ENCODE measurements at places on chromosomes 6 and 20. TPM values are rescaled to one million over a fixed set of nuclear protein-coding genes. Genes with fewer than 3 reads are reported as not detected.
A peak's percentile ranks its signal among the peaks of the same experiment; 100 is the strongest.

Gene BNIP5
- total RNA-seq: not detected

Gene GHRH
- not detected for total RNA-seq

Gene PRSS35
- not detected for total RNA-seq

Gene THBS2
- total RNA-seq: 37.6 TPM

Gene CYB5R4
- total RNA-seq: 14.3 TPM

DNA sequence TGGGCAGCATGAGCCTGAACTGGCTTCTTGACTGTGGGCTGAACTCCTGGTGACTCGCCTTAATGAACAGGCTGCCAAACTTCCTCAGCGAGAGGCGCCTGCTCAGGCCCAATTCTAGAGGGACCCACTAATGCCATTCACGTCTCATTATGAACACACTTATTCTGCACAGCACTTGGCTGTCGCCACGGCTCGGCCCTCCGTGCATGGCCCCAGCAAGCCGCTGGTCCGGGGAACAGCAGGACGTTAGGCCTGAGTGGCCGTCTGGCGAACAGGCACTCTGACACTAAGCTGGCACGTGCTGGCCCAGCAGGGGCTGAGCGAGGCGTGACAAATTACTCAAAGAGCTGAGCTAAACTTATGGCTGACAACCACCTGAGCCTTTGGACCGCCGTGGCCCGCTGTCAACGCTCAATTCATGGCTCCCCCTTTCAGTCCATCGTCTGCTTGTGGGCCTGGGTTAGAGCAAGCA, 45.9 kb downstream of the INSM1 start:
- no peak for DNase-seq

DNA sequence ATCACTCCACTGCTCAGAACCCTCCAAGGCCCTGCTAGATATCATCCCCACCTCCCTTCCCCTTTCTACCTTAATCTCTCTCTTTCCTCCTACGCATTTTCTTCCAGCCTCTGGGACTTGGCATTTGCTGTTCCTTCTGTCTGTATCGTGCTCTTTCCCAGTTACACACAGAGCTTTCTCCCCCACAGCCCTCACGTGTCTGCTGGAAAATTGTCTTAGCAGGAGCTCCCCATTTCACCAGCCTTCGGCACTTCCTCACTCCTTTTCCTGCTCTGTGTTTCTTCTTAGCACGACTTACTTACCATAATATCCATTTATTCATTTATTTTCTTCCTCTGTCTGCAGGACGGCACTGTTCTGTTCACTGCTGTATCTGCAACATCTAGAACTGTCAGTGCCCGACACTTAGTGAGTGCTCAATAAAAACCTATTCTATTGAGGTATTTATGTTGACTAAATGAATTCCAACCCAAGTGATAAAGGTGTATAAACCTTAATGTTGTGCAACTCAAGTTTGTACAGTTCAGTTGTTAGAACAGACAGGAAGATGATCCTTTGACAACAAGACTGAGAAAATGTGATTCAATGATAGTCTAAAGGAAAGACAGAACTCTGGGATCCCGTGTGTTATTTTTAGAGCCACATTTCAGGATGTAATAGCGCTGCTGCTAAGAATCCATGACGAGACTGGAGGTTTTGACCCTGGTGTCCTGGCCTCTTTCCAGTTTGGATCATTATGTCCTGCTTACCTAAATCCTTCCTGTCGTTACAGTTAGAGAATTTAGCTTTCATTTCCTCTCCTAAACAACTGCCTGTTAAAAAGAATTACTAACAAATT, 170.1 kb upstream of the LAMP5 start:
- DNase-seq: peak; percentile 70

DNA sequence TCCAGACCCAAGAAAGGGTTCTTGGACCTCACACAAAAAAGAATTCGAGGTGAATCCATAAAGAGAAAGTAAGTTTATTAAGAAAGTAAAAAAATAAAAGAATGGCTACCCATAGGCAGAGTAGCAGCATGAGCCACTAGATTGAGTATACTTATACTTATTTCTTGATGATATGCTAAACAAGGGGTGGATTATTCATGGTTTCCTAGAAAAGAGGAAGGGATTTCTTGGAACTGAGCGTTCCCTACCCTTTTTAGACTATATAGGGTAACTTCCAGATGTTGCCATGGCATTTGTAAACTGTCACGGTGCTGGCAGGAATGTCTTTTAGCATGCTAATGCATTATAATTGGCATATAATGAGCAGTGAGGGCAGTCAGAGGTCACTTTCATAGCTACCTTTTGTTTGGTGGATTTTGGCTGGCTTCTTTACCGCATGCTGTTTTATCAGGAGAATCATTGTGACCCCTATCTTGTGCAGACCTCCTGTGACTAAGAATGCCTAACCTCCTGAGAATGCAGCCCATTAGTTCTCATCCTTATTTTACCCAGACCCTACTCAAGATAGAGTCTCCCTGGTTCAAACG, 44.3 kb downstream of the TENT5A start:
- no peak for DNase-seq

DNA sequence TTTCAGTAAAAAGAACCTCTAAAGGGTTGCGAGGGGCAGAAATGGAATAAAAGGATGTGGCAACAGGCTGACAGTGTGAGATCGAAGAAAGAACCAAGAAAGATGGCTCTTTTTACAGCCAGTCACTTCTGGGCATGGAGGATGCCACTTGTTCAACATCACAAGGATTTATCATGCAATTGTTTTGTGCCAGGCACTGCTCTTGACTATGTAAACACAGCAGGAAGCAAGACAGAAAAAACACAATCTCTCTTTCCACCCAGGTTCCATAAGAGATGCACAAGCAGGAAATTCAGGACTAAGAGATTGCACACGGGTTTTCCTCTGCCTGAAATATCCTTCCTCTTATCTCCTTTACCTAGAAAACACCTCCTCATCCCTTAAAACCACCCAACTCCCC, 38.0 kb downstream of the FOXA2 start:
- DNase-seq: no peak

GRCh38 chr6:170317718-170318117, 11.2 kb downstream of the FAM120B start:
- no peak for DNase-seq

- DNase-seq: no peak
These were observed 732.8 kb upstream of the CITED2 start for GRCh38 chr6:140107216-140107615.
